ENCODE measurements at places on chromosomes 3 and 15.

DNA sequence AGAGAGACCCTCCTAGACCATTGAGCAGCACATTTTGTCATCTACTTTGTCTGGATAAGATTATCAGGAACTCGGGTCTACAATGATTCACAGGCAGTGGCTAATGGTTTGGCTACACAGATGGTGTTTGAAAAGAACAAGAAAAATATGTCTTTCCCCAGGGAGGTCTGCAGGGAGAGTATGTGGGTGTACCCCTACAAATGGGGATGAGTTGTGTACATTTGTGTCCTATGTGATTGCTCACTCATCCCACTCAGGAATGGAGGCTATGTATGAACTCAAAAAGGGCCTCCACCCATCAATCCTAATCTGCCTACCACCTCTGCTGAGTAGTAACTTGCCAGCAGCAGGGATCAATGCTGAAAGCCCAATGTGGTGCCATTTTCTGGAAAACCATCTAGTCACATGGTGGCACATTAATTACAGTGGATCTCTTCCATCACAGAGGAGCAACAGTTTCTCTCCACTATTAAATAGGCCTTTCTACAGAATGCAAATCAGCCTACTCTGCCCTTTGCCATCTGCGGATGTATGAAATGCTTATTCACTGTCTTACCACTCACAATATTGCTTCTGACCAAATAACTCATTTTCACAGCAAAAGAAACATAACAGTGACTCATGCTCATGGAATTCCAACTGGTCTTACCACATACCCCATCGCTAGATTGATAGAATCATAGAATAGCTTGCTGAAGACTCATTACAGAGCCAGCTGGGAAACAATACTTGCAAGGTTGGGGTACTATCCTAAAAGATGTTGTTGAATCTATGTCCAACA, 48.3 kb upstream of the TRIM42 start:
- DNase-seq = no peak

DNA sequence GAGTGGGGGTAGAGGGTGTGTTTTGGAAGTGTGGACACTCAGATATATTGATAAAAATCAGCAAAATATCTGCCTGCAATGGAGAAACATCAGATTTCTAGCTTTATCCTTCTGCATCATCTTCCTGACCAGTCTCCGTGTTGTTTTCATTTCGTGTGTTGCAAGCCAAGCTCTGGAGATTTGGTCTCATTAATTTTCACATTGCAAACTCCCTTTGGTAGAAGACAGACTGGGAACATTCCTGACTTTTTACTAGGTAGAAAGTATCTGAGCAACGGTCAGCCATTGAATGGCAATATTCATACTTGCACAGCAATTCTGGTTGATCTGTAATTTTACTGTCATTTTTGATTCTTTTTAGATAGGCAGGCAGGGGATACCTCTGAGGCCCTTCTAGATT, 30.4 kb downstream of the FSTL1 start:
- DNase-seq = no peak

GRCh38 chr3:147118611-147119010, 287.7 kb downstream of the ZIC4 start:
- DNase-seq = no peak

GRCh38 chr15:27234593-27234992, 263.6 kb downstream of the GABRG3 start:
- DNase-seq = no peak

DNA sequence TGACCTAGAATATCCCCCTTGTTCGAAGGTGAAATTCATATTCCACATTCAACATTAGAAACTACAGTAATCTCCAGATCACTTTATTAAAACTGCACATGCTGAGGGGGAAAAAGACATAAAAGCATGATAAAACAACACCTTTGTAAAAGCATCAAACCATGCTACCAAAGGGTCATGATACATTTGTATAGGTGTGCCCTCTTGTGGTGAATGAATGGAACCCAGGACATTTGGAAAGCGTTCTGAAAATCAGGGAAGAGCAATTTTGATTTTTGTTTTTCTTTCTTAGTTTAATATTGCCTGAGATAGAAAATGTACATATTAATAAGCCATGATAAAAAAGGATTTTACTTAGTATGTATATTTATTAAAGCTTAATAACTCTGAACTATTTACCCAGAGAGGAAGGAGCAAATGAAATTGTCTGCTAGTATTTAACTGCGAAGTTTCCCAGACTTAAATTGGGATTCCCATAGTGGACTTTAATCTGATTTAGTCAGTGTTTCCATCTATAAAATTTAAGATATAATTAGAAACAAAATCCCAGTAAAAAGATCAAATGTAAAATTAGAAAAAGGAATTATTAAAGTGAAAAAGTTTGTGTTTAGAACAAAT, 105.8 kb upstream of the ARL6 start:
- DNase-seq = no peak

GRCh38 chr3:27578032-27578431, 93.8 kb upstream of the SLC4A7 start:
- no peak for DNase-seq

- DNase-seq = no peak
These were observed 13.3 kb downstream of the VILL start for GRCh38 chr3:38003817-38004414.

DNA sequence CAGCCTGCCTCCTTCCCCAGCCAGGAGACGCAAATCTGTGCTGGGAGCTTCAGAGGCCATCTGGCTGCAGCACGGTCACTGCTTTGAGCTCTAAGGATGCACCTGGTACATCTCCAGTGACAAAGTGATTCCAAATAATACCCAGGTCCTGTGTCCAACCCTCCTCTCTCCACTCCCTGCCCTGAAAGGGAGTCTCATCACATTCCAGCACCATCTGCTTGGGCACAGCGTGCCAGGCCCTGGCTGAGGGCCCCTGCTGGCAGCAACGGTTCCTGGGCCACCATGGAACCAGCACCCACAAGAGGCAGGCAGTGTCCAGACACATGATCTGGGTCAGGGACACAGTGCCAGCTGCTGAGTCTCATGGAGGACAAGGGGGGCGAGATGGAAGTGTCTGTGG, 81.3 kb downstream of the MTHFS start:
- no peak for DNase-seq

- no peak for DNase-seq
These were observed 262.9 kb downstream of the ERC2 start for GRCh38 chr3:56205406-56205805.

DNA sequence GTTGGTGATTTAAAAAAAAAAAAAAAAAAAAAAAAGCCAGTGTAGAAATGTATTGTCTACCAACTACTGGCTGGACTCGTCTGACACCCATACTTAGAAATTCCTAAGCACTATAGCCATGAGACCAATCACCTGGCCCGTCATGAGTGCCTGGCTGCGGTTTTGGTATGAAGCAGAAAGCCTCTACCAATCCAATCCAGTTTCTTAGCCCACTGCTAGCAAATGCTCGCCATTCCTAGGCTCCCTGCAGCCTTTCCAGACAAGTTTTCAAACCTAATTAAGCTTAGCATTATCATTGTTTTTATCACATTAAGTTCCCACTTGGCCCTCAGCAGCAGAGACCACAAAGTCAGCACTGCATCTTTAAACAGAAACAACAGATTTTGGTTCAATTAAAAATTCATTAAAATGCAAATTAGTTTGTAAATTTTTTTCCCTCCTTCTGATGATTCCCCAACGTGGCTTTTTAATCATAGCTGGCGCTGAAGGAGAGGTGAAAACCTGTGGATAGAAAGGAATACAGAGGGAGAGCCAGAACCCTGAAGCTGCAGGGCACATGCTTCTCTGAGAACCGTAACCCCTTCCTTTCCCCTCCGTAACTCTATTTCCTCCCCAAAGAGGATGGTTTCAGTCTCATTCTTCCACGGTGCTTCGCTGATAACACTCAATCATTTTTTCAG, 32.2 kb upstream of the ST8SIA2 start:
- DNase-seq = no peak

GRCh38 chr15:35854316-35854715, 308.4 kb upstream of the DPH6 start:
- no peak for DNase-seq

GRCh38 chr15:27638958-27639357, 460.2 kb downstream of the OCA2 start:
- no peak for DNase-seq

DNA sequence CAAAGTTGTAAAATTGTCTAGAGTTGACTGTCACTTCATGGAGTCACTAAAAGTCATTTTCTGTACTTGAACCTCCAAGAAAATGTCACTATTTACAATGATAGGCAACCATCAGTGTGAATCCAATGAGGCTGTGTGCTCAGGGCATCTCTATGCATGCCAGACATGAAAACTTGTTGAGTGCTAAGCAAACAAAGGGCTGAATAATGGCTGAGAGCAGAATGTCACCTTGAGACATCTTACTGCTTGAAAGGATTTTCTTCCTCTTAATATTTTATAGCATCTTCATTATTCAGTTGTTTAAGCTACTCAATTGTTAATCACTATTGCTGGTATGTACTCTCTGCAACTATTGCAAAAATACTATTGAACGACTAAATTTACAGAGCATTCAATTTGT, 184.7 kb downstream of the PLCH1 start:
- no peak for DNase-seq

DNA sequence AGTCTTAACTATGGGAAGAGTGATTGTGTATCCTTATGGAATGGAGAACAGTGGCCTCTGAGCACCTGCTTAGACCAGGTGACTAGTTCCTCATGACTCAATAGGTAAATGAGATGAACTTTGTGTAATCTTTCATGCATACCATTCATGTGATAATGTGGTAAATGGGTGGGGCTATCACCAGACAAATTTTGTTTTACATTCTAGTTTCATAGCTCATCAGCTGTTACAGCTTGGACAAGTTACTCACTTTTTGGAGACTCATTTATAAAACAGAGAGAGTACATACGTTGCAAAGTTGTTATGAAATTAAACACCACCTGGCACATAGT, 103.7 kb upstream of the TGFBR2 start:
- no peak for DNase-seq

DNA sequence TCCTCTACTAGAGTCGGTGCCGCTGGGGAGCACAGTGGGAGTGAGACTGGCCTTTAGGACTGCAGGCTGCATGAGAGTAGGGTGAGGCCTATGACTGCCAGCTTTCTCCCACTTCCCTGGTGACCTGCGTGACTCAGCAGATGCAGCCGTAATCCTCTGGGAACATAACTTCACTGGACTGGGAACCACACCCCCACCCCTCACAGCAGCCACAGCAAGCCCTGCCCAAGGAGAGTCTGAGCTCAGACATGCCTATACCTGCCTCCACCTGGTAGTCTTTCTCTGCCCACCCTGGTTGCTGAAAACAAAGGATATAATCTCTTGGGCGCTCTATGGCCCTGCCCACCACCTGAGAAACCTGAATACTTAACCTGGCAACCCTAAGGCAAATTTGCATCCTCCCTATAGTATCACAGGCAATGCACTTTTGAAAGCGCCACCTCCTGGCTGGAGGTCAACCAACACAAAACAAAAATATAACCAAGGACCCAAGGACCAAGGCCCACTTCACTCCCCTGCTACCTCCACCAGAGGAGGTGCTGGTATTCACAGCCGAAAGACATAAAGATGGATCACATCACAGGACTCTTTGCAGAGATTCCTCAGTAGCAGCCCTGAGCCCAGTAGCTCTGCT, 308.9 kb downstream of the CTNNB1 start:
- DNase-seq = no peak

DNA sequence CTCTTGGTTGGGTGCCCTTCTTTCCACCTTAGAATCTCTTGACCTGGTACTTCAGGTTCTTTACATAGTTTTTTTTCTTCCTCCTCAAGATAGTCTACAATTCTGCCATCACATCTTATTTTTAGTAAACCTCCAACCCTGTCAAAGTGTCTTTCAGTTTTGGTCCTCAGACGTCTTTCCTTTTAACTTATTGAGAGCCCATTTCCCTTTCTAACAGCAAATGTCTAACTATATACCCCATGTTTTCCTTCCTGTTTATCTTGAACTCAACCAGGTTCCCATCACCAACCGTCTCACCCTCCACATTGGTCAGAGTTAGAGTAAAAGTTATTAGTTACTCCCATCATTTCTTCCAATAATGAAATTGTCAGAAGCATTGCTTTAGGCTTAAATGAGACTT, 10.4 kb downstream of the KBTBD12 start:
- DNase-seq = no peak

- no peak for DNase-seq
These were observed 7.6 kb upstream of the HES1 start for GRCh38 chr3:194128202-194128918.

DNA sequence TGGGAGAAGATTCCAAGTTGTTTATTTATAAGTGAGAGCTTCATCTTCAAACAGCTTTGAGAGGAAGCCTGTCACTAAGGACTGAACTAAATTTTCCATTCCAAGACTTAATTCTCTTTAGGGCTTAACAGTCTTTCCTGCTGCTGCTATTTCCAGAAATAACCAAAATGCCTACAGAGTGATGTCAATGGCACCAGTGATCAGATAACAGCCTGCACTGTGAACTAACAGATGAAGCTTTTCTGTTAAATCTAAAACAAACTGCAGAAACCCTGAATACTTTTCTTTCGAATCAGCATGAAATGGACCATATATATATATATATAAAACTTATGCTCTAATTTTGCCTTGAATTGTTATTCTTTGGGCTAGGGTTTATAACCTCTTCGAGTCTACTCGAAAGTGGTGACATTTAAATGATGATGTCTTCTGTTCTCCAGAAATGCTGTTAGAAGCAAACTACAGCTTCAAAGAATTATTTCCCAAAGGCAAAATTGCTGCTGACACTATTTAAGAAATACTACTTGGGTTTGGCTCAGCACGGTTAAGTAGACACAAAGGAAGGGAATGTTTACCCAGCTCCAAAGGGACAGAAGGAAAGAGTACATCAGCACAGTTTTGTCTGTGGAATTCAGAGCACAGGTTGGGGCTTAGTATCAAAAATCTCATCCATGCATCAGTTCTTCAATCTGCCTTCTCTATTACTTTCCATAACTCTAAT, 238.5 kb upstream of the LRRN1 start:
- DNase-seq = no peak

DNA sequence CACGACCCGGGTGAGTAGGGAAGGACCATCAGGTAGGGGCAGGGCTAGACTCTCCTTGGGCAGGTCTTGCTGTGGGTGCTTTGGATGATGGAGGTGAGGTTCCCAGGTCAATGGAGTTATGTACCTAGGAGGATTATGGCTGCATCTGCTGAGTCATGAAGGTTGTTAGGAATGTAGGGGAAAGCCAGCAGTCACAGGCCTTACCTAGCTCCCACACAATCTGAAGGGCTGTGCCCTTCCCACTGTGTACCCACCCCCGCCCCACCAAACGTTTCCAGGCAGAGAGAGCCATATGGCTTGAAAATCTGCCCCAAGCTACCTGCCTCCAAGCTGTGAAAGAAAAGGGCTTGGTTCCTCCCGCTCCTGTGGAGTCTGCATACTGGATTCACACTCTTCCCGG, 573.4 kb upstream of the DPPA4 start:
- DNase-seq = no peak

GRCh38 chr3:28124882-28125281, 116.5 kb upstream of the CMC1 start:
- DNase-seq = no peak

DNA sequence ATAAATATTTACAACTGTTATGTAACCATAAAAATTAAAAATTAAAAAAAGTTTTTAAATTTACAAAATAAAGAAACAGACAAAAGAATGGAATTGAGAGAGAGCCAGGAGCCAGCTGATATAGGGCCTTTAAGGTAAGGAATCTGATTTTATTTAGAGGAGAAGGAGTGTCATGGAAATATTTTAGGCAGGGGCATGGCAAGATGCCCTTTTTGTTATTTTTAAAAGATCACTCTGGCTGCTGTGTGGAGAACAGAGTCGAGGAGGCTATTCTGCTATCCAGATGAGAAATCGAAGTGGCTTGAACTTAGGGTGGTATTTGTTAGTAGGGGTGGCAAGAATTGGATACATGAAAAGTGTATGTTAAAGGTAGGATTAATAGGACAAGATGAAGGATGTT, 9.1 kb upstream of the ADAMTS9 start:
- no peak for DNase-seq

GRCh38 chr3:186319945-186320344, 42.1 kb downstream of the DGKG start:
- no peak for DNase-seq

Data from nucleus accumbens (tissue), 56 donors.